ENCODE measurements at places on chromosomes 3 and 15. TPM values are rescaled to one million over a fixed set of nuclear protein-coding genes. Genes with fewer than 3 reads are reported as not detected.

The FEZF2 gene
- not detected for polyA plus RNA-seq

The SCAANT1 gene
- not detected for polyA plus RNA-seq

The GOLGA6D gene
- 0.04 TPM for polyA plus RNA-seq

The BNC1 gene
- not detected for polyA plus RNA-seq

The FBXO40 gene
- polyA plus RNA-seq = not detected

The GRAMD1C gene
- polyA plus RNA-seq = 1.0 TPM

The C3orf20 gene
- 0.03 TPM for polyA plus RNA-seq

The CAMKV gene
- polyA plus RNA-seq = 0.13 TPM

The PSTPIP1 gene
- 4.4 TPM for polyA plus RNA-seq

The ANKRD34C gene
- polyA plus RNA-seq = not detected

The SCN11A gene
- 0.13 TPM for polyA plus RNA-seq

DNA sequence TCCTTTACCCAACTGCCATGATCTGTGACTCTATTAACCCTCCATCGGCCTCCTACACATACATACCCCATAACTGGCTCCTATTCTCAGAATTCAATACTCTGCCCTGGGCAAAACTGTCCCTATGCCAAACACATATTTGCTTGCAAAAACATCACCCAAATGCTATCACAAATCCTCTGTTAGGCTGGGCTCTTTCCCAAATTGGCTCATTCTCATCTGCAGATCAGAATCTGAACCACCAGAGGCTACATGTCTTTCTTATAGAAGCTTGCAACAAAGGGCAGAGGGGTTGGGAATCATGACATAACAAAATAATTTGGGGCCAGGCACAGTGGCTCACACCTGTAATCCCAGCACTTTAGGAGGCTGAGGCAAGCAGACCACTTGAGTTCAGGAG is 45.4 kb upstream of the GOLM2 start:
- DNase-seq = no peak

DNA sequence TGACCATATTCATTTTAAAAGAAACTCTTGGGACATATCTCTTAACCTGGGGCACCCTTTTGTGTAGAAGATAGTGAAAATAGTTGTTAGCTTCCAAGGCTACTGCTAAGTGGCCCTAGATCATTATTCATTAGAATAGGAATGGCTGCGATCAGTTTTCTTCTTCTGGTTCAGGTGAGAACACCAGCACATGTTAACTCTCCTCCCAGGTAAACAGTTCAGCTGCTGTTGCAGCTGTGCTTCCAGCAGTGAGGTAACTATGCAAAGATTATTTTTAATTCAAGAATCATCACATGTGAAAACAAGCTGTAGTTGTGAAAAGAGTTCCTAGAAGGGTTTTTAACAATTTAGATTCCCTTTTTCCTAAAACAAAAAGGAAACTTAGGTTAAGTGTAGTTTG is 43.3 kb downstream of the ZPLD1 start:
- no peak for DNase-seq

GRCh38 chr3:35617370-35617769 is 22.0 kb upstream of the ARPP21 start:
- no peak for DNase-seq

DNA sequence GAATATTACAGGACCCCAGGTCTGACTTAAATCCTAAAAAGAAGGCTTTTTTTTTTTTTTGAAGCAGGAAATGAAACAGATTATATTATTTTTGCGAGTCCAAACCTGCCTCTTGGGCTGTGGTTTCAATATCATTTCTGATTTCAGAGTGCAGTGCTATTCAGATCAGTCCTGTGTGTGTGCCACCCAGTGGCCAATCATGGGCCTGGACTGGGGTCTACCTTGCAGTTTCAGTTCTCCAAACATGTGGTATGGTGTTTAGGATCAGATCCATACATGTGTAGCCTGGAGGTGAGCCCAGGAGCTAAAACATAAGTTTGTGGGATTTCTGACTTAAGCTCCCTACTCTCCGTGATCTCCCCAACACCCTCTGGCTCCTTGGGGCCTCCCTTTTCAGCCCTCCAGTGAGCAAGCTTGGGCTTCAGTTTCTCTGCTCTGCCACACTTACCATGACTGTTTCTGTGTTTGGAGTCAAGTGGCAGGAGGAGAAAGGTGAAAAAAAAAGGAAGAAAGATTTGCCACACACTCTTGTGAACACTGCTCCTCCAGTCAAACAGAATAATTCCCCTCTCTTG is 12.1 kb upstream of the THSD4 start:
- peak; percentile 15 for DNase-seq

DNA sequence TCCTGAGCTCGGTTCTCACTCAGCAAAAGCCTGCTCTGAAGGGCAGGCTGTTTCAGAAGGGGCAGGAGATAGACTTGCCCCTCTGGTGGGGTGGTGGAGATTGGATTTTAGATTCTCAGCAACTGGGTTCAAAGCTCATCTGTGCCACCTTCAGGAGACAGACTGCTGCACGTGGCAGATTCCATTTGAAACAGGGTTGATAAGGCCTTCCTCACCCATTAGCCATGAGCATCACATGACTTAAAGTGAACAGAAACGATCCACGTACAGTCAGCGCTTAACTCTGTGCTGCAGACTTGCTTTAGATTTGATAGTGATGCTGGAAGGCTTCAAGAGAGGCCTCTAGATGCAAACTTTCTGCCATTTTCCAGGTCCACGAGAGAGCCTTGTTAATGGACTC is 35.0 kb upstream of the MGLL start:
- no peak for DNase-seq

DNA sequence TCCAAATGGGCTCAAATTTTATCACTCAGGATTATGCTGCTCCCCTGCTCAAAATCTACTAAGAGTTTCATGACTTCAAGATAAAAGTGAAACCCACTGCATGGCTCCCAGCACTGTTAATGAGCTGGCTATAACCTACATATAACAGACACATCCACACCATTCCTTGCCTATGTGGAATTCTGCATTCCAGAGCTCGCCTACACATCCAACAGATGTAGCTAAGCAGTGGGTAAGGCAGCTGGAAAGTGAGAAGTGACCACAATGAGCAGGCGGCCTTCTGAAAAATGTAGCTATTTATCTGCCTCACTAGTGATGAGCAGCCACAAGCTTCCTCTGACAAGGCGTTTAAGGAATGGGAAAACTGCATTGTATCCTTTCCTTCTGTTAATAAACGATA is 92.0 kb upstream of the TRIM42 start:
- no peak for DNase-seq

DNA sequence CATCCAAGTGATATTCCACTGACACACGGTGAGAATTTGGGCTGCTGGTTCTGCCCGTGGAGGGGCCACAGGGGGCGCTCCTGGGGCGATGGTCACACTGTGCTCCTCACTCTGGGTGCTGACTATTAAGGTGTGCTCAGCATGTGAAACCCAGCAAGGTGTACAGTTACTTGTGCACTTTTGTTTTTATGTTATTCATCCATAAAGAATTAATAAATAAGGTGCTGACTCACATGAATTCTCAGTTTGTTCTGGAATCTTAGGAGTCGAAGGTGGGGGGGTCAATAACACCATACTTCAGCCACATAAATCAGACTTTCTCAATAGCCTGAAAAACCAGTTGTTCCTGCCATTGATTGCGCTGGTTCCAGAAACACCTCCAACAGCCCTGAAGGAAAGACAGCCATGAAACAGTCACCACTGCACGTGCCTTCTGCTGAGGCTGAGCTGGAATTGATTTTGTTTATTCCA is 53.5 kb upstream of the SPATA12 start:
- DNase-seq = no peak

DNA sequence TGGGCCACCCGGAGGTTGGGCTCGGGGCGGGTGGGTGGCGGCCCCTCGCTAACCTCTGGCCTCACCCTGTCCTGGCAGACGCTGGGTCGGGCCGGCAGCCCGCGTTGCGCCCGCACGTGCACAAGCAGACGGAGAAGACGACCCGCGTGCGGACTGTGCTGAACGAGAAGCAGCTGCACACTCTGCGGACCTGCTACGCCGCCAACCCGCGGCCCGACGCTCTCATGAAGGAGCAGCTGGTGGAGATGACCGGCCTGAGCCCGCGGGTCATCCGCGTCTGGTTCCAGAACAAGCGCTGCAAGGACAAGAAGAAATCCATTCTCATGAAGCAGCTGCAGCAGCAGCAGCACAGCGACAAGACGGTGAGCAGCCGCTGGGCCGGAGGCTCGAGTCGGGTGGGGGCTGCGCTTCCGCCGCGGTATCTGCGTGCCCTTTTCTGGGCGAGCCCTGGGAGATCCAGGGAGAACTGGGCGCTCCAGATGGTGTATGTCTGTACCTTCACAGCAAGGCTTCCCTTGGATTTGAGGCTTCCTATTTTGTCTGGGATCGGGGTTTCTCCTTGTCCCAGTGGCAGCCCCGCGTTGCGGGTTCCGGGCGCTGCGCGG is 3.7 kb downstream of the ISL2 start:
- no peak for DNase-seq

DNA sequence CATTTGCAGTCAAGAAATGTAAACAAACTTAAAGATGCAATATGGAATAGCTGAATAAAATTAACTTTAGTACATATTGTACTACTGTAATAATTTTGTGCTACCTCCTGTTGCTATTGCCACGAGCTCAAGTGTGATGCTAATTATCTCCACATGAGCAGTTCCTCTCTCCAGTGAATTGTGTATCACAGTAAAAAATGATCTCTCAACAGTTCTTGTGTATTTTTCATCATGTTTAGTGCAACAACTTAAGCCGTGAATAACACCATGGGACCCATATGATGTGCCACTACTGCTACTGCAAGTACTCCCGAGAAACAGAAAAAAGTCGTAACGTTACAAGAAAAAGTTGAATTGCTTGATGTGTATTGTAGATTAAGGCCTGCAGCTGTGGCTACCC is 12.4 kb downstream of the RIOX2 start:
- no peak for DNase-seq

DNA sequence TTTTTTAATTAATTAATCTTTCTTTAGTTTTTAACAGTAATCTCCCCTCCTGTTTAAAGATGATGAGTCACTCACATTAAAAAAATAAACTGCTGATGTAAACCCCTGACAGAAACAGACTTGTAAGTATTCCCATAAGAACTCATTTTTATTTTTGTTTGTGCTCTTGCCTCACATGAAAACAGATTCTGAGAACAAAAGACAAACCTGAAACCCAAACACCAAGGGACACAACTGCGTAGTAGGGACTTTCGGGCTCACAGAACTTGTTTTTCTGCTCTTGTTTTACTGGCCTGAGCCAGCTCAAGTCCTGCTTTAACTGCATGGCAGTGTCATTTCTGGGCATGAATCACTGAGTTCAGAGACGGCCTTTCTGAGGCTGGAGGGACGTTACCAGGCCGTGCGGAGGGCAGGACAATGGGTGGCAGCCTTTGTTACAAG is 600.8 kb downstream of the FOXP1 start:
- DNase-seq = no peak

GRCh38 chr15:51848811-51849210 is 19.4 kb downstream of the TMOD3 start:
- no peak for DNase-seq

GRCh38 chr3:172647823-172648222 is 63.0 kb downstream of the NCEH1 start:
- DNase-seq = no peak

- DNase-seq = no peak
These were observed 12.9 kb downstream of the SLCO3A1 start for GRCh38 chr15:91866371-91866905.

DNA sequence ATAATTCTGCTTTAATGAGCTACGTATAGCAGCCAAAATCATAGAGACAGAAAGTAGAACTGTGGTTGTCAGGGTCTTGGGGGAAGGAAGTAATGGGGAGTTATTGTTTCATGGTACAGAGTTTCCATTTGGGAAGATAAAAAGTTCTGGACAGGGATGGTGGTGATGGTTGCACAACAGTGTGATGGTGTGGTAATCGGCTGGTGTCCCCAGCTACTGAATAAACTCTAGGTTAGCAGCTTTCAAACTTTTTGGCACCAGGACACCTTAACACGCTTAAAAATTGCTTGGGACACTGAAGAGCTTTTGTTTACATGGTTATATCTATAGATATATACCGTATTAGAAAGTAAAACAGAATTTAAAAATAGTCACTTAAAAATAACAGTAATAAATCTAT is 166.0 kb downstream of the NEK11 start:
- no peak for DNase-seq

GRCh38 chr3:12308517-12308916 is 19.6 kb downstream of the PPARG start:
- peak; percentile 86 for DNase-seq

Data from HepG2 (cell line).